ENCODE measurements at places on chromosomes 1 and 21.

- no peak for DNase-seq
Measured at GRCh38 chr1:36950604-36951291, 83.6 kb downstream of the GRIK3 start.

- no peak for DNase-seq
Measured at GRCh38 chr21:43312011-43312410, 114.9 kb downstream of the SIK1 start.

GRCh38 chr1:214380396-214380795 lies 99.4 kb downstream of the SMYD2 start:
- no peak for DNase-seq

- no peak for DNase-seq
Measured at GRCh38 chr21:39952265-39952664, 85.0 kb downstream of the PCP4 start.

DNA sequence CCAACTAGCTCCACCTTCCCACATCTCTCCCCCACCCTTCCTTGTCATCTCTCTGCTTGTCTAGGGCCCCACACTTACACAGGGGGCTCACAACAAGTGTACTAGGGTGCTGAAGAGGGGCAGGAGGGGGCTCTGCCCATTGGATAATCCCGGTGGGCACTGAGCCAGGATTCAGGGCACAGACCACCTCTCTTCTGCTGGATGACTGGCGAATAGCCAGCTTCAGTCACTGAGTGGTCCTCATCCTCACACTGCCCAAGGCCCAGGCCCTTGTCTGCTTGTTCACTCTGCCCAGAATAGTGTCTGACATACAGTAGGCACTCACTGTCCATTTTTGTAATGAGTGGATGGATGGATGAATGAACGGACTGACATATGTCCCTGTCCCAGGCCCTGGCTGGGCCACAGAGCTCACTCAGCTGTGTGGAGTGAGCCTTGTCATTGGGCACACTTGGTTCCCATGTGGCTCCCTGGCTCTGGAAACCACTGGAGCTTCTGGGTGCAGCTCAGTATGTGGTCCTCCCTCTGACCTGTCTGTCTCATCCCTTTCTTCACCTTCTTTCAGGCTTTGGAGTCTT lies 36.6 kb downstream of the FOXO6 start:
- DNase-seq = no peak

DNA sequence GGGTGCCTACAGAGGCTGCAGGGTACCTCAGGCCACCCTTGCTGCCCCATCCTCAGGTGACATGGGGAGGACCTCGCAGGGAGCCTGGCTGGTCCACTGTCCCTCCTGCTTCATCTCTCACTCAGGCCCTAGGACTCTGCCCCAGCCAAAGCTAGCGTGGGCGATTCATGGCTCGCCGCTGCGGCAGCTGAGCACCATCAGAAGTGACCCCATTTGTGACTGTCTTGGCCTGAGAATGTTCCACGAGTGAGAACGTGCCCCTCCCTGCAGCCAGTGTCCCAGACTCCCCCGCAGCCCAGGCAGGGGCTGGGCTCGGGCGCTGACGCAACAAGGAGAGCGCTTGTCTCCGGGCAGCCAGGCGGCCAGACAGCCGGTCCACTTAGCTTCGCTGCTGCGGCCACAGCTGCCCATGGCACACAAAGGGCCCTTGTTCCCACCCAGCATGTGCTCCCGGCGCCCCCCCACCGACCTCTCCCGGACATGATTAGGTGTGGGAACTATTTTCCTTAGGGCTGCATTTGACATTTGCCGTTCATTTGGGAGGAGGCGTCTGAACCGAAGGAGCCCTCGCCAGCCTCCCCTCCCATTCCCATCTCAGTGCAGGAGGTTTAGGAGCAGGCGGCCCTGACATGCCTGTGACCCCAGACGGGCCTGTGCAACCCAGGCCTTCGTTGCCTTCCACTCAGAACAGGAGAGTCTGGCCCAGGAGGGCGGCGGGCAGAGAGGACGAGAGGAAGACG lies 19.3 kb upstream of the POFUT2 start:
- DNase-seq = no peak

GRCh38 chr1:17372955-17373354 lies 959 bp downstream of the PADI6 start:
- DNase-seq = no peak

Measured in activated CD8-positive, alpha-beta memory T cell treated with anti-CD3 and anti-CD28 coated beads, Interleukin-2, amount 50 U/mL, for 4 hours (primary cell).